ENCODE measurements at places on chromosomes 7 and 10.
A peak's percentile ranks its signal among the peaks of the same experiment; 100 is the strongest.

DNA sequence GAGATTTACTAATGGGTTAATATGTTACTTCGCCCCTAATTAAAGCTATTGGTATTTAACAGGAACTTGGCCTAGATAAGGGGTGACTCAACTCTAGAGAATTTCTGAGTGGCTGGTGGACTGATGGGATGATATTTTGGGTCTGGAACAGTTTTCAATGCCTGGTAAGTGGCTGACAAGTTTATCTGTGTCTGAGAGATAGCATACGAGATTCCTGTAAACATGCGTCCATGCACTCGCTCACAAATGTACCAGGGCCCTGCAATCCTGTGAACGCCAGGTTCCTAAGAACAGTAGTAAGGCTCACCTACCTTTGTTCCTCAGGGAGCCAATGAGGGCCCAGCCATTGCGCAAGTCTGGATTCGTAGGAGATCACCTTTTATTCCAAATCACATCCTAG is 683.8 kb upstream of the ANKRD30A start:
- no peak for DNase-seq

GRCh38 chr10:45437587-45438465 is 63.8 kb downstream of the ALOX5 start:
- peak; percentile 85 for DNase-seq

DNA sequence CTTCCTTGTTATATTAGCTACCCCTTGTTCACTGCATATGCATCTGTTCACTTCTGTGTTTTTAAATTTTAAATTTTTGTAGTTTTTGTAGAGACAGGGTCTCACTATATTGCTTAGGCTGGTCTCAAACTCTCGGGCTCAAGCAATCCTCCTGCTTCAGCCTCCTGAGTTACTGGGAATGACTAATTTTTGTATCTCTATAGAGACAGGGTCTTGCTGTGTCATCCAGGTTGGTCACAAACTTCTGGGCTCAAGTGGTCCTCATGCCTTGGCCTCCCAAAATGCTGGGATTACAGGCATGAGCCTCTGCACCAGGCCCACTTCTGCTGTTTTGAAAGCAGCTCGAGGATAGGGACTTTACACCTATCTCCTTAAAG is 64.6 kb downstream of the PRTFDC1 start:
- DNase-seq = no peak

DNA sequence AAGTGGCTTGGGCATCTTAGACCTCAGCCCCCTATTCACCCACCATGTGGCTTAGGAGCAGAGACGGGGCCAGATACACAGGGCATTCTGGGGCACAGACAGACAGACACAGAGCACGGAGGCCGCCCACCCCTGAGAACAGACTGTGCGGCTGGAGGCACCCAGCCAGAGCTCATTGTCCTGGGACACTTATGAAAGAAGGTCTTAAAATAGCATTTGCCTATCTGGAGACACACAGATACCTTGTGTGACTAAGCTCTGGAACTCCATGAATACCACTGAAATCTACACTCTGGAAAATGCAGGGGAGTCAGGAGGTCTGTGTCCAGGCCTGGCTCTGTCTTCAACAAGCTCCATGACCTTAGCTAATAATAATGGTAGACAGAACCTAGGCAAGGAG is 41.4 kb upstream of the ADO start:
- DNase-seq = no peak

- DNase-seq = no peak
Measured at GRCh38 chr7:45563401-45563800, 10.8 kb upstream of the ADCY1 start.

DNA sequence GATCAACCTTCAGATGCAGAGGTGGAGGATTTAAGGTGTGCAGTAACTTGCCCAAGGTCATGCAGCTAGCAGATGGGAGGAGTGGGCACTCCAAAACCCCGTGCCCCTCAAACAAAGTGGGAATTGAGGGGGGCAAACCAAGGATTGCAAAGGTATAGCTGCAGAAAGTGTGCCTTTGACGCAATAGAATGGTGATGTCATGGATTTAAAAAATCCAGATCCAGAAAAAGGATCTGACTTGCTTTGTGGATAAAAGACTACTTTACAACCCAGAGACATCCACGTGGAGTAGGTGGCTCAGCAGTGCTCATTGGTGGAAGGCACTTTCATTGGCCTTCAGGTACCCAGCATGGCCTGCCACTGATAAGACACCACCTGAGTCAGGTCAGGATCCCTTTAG is 15.7 kb upstream of the ADRB1 start:
- no peak for DNase-seq

DNA sequence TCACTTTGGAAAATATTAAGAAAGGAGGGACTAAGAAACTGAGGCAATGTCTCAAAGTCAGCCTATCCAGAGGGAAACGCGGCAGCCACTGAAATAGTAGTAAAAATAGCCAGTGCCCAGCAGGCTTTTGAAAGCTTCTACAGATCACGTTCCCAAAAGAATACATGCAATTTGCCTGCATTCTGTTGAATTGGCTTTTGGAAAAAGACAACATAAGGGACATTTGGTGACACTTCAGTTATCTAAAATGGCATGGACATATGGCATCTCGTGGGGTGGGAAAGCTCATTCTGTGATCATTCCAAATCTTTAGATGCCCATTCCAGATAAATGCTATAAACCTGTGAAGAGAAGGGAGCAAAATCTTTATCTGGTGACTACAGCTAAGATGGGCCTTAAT is 82.8 kb upstream of the PDE1C start:
- no peak for DNase-seq

DNA sequence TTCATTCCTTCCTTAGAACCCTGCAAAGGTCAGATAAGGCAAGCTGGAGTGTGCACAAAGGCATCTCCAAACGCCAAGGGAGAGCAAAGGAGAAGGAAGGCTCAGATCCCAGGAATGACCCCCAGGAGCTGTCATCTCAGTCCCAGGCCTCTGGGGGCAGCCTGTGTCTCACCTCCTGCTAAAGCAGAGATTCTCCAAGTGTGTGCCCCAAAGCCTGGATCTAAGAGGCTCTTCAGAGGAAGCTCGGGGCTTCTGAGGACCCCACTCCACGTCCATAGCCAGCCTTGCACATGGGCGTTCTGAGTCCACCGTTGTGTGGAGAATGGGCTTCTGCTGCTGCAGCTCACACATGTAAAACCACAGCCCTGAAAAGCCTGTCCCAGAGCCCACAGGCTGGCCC is 5.1 kb upstream of the GRID1 start:
- no peak for DNase-seq

- no peak for DNase-seq
Measured at GRCh38 chr7:17988141-17988540, 39.5 kb downstream of the PRPS1L1 start.

GRCh38 chr7:55369427-55370400 is 4.6 kb downstream of the LANCL2 start:
- no peak for DNase-seq

GRCh38 chr10:60732807-60733516 is 45.3 kb upstream of the CDK1 start:
- no peak for DNase-seq

DNA sequence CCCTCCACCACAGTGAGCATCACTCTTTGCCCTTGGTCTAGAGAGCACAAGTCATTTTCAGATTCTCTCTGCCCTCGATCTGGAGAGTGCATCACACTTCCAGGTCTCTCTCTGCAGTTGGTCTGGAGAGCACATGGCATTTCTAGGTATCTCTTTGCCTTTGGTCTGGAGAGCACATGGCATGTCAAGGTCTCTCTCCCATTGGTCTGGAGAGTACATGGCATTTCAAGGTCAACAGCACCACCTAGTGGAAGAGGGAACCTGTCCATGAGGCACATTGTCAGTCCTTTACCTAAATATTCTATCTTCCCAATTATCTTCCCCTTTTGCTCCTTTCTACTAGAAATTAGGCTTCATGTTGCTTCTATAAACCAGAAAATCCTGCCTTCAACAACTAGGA is 1139.4 kb downstream of the XPNPEP1 start:
- peak; percentile 67 for DNase-seq

- DNase-seq = no peak
Measured at GRCh38 chr7:2799253-2799652, 44.9 kb downstream of the GNA12 start.

DNA sequence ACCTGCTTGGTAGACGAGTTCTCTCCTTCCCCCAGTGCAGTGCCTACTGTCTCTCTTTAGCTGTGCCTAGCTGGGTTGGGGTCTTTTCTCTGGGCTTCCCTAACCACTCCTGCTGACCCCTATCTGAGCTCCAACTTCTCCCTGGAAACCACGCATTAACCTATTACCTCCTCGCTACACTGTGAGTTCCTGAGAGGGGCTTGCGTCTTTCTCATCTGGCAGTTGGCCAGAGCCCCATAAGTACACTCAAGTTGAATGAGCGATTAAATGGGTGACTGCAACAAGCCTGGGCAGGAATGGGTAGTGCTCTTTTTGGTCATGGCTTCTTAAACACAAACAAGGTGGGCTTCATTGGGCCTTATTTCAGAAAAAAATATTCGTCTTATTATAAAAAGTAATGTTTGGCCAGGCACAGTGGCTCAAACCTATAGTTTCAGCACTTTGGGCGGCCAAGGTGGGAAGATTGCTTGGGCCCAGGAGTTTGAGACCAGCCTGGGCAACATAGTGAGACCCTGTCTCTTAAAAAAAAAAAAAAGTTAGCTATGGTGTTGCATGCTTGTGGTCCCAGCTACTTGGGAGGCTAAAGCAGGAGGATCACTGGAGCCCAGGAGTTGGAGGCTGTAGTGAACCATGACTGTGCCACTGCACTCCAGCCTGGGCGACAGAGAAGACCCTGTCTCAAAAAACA is 41.4 kb downstream of the SYPL1 start:
- no peak for DNase-seq

DNA sequence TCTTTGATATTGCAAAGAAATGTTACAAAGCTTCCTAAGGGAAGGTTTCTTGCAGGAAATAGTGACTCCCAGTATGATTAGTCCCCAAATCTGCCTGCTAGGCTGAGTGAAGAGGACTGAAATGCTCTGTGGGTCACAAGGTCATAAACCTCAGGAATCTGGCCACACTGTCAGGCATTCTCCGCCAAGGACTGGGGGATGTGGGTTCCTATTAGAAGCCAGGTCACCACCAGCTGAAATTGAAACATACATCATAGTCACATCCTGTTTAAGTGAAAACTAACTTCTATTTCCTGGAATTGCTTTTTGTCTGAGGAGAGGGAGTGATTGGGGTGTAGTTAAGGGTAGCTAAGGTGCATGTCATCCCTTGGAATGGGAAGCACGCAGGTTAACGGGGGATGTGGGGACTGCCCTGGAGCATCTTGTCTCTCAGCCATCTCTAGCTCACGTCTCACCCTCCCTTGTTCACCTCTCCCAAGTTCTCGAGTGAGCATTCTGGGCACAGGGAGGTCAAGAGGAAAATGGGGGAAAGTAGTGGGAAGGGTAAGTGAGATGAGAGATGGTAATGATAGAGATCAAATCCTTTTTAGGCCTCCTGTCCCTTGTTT is 12.0 kb upstream of the GSAP start:
- DNase-seq = peak; percentile 40

- no peak for DNase-seq
Measured at GRCh38 chr10:132523561-132524442, 13.8 kb upstream of the INPP5A start.

DNA sequence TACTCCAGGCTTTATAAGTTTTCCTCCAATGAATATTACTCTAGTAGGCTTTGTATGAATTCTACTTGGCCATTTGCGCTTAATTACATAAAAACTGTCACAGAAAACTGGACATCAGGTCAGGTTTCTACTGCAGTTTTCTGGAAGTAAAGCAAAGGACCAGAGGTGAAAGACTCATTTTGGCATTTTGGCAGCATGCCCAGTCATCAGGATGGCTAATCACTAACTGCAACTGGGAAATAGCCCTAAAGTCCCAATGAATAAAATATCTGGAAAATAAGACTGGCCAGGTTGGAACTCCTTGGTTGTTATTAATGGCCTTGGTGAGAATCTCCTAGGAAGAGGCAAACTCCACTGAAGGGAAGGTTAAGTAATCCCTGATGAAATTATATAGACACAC is 75.5 kb downstream of the COPG2 start:
- no peak for DNase-seq

DNA sequence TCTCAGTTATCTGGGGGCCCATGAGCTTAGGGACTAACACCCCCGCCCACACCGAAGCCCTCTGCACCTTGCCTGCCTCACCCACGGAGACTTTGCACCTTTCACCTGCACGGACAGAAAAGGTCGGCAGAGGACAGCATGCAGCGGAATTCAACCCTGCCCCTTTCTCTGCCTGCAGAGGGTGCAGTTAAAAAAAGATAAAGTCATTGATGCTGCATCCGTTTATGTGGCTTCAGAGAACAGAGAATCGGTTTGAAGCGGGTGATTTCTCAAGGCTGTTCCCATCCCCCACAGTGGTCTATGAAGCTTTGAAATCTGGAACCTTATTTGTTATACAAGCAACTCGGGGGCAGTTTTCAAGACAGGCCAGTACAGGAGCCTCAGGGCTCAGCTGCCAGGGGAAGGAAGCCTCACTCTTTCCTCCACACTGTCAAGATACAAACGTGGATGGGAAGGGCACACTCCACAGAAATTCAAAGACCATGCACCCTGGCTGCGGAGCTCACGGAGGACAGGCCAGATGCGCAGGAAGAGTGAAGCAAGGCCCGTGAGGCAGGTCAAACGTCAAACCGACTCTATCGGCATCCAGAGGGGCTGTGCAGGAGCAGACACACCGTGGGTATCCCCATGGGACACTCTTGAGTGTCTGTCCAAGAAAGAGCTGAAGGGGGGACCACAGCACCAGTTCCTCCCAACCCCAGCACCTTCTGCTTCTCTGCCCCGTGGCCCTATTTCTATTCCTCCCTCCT is 66.3 kb downstream of the INSIG1 start:
- DNase-seq = no peak

All from KBM-7 (cell line).